ENCODE measurements at places on chromosomes 12 and 14.
A peak's percentile ranks its signal among the peaks of the same experiment; 100 is the strongest.

DNA sequence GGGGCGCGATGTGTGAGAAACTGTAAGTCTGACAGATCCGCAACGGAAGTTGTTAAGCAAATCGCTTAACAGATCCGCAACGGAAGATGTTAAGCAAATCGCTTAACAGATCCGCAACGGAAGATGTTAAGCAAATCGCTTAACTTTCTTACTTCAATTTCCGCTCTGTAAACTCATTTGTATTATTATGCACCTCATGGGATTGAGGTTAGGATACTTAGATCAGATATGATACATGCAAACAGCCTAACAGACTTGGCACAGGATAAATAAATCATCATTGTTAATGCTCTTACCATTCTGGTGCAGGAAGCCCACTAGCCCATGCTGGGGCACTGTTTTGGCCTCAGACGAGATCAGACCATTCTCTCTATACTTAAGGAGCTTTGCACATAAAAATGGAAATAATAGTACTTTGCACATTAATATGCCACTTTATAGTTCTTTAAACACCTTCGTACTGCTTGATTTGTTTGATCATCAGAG lies 399 bp downstream of the NCAPD2 start:
- DNase-seq, result peak; percentile 18

- peak; percentile 31 for DNase-seq
These were observed 6.1 kb upstream of the AMIGO2 start for GRCh38 chr12:47085815-47086252.

DNA sequence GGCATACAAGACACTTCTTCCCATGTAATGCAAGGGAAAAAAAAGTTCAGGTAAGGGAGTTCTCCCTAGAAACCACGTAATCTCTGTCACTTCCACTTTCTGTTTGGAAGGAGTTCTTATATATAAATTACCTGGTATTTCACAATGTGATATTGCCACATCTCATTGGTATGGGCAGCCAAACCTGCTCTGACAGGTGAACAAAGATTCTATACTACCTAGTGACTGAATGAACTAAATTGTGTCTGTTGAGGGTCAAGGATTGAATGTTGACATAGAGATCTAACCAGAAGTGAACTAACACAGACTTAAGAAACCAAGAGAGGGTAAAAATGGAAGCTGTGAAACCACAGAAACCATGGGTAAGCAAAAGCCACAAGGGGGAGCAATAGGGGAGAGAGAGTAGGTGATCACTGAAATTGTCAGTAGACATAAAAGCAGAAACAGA lies 161.3 kb downstream of the RPL10L start:
- peak; percentile 80 for DNase-seq

GRCh38 chr14:95070748-95071435 lies 86.4 kb downstream of the DICER1 start:
- DNase-seq, result no peak

DNA sequence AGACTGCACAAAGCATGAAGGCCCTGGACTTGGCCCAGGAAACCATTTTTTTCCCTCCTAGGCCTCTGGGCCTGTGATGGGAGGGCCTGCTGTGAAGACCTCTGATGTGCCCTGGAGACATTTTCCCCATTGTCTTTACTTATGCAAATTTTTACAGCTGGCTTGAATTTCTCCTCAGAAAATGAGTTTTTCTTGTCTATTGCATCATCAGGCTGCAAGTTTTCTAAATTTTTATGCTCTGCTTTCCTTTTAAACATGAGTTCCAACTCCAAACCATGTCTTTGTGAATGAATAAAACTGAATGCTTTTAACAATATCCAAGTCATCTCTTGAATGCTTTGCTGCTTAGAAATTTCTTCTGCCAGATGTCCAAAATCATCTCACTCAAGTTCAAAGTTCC lies 43.7 kb upstream of the TRHDE start:
- DNase-seq, result no peak

GRCh38 chr14:37708481-37708880 lies 113.1 kb downstream of the TTC6 start:
- no peak for DNase-seq
